ENCODE measurements at places on chromosomes 13 and 19.
A peak's percentile ranks its signal among the peaks of the same experiment; 100 is the strongest.

DNA sequence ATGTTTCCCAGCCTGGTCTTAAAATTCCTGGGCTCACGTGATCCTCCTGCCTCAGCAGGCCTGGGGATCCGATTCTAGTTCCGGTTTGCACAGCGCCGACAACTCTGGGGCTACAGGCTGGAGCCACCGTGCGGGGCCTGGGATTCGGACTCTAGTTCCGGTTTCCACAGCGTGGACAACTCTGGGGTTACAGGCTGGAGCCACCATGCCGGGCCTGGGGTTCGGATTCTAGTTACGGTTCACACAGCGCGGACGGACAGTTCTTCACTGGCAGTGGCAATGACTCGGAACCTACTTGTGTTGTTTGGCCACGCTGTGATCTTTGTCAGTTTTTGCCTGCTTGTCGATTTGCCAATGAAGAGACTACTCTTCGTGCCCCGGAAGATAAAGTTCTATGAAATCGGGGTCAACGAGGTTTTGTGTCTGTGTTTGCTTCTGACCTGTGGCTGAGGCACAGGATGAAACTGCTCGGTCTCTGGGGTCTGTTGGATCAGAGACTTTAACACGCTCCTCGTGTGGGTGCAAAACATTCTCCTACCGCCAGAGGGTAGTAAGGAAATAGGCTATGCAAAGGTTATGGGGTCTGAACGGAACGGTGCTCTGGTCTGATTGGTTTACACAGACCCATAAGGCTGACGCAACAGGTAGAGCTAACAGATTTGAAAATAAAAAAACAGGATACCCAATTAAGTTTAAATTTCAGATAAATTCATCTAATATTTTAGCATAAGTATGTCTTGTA is 12.1 kb upstream of the ZSCAN1 start:
- DNase-seq, result peak; percentile 31

GRCh38 chr13:106696140-106696539 is 128.2 kb upstream of the ARGLU1 start:
- DNase-seq, result no peak

DNA sequence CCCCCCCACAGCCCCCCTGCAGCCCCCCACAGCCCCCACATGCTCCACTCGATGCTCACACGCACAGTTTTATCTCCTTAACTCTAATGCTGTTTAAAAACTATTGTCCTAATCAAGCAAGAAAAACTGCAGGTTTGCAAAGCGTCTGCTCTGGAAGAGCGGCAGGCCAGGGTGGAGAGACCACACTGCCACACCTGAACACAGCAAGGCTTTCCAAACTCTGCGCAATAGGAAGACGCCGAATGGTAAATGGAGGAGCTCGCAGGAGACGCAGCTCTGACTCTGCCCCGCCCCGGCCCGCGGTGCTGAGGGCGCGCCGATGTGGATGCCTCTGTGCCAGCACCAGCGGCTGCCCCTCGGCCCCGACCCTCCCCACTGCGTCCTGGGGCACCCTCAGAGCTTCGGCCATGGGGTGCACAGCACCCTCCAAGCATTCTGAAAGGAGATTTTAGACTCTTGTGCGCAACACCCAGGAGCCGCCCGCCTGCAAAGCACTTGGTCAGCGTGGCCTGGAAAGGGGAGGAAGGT is 32.4 kb downstream of the RASA3 start:
- no peak for DNase-seq

GRCh38 chr19:41595258-41595889 is 19.4 kb downstream of the CEACAM21 start:
- DNase-seq, result peak; percentile 39

DNA sequence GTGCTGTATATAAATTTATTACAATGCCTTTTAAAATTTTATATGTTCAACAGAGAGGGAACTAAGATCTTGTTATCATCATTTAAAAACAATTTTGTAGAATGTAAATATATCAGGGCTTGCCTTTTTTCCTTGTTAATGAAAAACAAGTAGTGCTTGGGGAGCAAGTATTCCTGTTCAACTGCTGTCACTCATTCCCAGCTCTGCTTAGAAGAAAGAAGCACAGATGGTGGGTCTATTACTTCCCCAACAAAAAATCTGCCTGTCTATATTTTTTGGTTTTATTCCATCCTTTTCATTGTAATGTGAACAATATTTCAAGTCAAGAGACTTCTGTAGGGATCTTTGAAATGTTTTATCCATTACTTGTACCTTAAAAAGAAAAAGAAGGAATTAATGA is 503.9 kb downstream of the GPC5 start:
- DNase-seq, result no peak

DNA sequence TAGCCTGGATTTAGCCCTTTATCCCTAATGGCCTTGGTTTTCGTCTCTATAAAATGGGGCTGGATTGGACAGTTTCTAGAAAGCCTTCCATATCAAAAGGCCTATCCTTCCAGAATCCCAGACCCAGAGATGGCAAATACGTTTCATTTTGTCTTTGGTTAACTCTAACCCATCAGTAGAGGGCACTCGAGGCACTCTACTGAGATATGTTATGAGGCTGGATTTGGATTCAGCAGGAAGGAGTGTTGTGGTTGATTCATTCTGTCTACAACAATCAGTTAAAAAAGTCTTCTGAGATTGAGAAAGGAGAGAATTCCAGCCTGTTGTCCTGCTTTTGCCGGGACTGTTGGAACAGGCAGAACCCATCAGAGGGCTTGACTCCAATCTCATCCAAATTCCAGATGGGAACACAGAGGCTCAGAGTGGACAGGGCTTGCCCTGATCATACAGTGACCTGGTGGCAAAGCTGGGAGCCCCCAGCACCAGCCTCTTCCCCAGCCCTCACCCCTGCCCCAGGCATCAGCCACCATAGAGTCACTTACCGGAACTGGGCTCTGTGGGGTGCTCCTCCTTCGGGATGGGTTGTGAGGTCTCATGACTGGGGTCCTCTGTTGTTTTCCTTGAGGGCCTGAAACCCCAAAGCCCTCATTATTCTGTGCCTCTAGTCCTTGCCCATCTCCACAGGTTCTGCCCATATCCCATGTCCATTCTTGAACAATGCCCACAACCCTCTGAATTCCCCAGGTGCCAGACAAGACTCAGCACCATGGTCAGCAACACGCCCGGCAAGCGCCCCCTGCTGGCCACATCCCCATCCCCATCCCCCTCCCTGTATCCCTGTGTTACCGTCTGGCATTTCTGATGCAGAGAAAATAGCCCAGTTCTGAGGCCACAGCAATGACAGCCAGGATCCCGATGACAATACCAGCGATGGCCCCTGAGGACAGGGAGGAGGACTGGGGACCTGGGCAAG is 12.3 kb upstream of the ZNF180 start:
- DNase-seq, result peak; percentile 31

DNA sequence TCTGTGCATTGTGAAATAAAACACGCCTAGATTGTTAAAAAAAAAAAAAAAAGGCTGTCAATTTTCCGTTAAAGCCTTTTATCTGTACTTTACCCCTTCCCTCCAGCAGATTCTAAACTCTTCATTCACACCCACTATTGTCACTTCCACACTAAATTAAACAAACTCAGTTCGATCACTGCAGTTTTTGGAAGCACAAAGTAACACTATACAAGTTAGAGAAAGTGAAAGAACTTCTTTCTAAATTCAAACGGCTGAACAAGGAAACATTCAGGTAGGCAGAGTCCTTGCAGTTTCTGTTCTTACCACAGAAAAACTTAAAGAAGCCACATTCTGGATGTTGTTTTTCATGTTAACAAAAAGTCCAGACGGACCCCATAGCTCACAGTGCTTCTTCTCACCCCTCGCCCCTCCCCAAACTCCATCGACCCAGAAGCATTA is 27.5 kb upstream of the UBE2L5 start:
- DNase-seq, result no peak

- no peak for DNase-seq
Measured at GRCh38 chr13:25649001-25649633, 277.3 kb downstream of the ATP8A2 start.

- DNase-seq, result no peak
Measured at GRCh38 chr19:45059258-45059965, 16.9 kb downstream of the ZNF296 start.

DNA sequence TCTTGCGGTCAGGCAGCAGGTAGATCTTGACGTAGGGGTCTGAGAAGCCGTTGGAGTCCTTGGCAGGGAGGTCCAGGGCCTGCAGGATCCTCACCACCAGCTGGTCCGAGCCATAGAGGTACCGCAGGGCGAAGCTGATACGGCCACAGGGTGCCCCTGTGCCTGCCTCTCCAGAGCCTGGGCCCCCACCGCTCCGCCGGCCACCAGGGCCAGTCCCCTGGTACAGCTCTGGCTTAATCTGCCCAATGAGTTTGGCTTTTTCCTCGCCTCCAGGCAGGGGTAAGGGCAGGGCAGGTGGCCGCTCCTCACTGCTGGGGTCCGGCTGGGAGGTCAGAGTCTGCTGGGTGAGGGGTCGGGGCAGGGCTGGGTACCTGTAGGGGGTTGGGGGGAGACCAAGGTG is 9.9 kb downstream of the SYT3 start:
- no peak for DNase-seq

GRCh38 chr13:63086286-63086685 is 1670.6 kb upstream of the PCDH20 start:
- no peak for DNase-seq

- DNase-seq, result no peak
Measured at GRCh38 chr19:40530091-40530901, 46.4 kb upstream of the SHKBP1 start.

GRCh38 chr13:44904967-44905366 is 84.3 kb downstream of the NUFIP1 start:
- DNase-seq, result peak; percentile 93

GRCh38 chr13:30850867-30851211 is 55.2 kb upstream of the MEDAG start:
- no peak for DNase-seq

- no peak for DNase-seq
Measured at GRCh38 chr13:48810013-48810412, 156.3 kb downstream of the CYSLTR2 start.

GRCh38 chr13:93687261-93687660 is 460.7 kb downstream of the GPC6 start:
- no peak for DNase-seq

- DNase-seq, result no peak
Measured at GRCh38 chr13:79621449-79621848, 140.5 kb downstream of the NDFIP2 start.

GRCh38 chr13:40651866-40652587 is 14.4 kb downstream of the FOXO1 start:
- no peak for DNase-seq

DNA sequence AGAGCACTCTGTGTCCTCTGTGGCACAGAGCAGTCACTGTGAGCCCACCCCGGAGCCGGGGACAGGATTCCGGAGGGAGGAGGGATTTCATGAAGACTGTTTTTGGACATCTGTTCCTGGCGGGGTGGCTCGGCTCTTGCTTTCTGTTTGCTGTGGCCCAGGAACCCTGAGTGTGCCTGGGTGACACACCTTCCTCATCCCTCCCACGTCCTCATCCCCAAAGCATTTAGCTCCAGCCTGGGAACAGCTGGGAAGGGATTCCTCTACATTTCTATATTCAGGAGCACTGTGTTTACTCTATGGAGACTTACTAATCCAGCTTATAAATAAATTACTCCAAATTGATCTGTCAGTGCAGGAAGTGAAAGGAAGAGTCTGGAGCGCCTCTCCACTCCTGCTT is 97.8 kb upstream of the UBL3 start:
- no peak for DNase-seq

DNA sequence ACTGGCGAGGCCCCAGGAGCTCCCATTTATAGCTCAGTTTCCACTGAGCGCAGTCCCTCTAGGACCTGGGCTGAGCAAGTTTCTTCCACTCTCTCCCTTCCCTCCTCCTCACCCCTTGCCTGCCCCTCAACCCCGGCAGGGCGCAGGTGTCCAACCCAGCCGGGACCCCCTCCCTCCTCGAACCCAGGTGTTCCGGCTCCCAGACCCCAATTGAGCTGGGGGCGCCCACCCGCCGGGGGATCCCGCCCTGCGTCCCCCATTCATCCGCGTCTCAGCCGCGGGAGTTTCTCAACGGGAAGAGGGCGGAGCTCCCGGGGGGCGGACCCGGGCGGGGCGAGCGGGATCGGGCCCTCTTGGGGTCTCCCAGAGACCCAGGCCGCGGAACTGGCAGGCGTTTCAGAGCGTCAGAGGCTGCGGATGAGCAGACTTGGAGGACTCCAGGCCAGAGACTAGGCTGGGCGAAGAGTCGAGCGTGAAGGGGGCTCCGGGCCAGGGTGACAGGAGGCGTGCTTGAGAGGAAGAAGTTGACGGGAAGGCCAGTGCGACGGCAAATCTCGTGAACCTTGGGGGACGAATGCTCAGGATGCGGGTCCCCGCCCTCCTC is at the start of gene KIRREL2:
TSS of gene KIRREL2 (plus strand) at position 366 of the 604 bp plus-strand sequence. CDS start at position 575, 209 bp downstream.
- DNase-seq, result no peak

DNA sequence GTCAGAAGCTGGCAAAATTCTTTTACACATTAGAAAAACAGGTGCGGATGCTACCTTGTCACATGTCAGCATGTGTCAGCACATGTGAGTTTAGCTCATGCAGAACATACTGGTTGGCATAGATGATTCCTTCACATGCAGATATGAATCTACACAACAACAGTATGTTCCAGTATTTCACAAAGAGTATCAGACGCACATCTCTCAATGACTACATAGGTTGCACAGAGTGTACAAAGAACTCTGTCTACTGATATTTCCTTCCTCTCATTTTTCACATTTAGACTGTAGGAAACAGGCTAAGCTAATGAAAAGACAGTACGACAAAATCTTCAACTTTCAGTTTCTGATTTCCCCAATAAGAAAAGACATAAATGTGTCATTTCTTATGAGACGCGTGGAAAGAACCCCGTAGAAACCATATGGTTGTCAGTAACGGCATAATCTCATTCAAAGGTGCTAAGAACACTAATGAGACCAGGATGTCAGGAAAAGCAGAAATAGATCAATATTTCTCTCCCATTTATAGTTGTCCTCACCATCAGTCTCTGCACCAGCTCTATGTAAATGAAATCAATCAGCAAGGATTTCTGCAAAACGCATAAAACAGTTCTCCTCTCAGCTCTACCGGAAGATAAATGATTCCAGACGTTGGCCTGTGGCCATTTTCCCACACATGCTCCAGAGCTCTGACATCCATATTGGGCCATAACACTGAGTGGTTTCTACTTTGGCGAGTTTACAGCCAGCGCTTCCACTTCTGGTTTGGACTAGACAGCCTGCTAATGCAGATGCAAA is 81.2 kb downstream of the STARD13 start:
- peak; percentile 93 for DNase-seq

GRCh38 chr13:51455532-51455931 is 2.7 kb upstream of the INTS6 start:
- no peak for DNase-seq

DNA sequence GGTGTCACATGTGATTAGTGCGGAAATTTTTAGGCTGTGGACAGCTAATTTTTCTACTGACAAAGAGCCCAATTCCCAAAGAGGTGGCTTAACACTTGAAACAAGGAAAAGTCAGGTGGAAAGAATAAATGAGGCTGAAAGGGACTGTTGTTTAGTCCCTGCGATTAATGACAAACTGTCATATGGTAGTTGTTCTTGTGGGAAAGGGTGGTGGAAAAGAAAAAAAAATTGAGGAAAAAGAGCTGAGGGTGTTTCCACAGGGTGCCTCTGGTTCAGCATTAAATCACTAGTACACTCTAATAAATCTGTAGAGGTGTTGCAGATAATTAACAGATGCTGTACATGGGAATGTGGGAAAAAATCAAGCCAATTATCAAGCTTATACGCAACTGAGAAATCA is 300.7 kb downstream of the DNAJC15 start:
- no peak for DNase-seq

Measured in AG09309 (cell line).